ENCODE measurements at places on chromosomes 12 and 14.

DNA sequence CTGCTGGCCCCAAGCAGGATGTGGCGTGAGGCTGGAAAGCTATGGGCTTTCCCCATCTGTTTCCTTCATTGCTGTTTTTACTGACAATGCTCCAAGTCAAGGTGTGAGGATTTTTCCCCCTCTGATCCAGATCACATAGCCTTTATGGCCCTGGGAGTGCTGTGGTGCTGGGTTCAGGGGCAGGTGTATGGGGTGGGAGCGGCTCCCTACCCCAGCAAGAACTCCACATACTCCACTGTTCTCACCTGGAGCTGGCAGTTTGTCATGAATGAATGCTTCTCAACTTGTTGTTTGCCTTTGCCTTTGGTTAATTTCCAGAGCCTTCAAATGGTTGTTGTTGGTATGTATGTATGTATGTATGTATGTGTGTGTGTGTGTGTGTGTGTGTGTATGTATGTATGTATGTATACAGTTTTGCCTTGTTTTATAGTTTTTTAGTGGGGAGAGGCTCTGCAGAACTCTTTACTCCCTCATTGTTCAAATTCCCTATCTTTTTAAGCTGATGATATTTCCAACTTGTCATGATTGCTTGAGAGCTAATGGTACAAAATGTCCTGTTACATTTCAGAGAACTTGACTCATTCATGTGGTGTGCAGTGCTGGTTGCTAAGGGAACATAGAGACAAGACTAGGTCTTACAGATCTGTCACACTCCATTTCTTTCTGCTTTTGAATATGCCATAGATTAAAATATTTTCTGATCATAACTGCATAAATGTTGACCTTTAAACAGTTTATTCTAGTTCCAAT lies 36.6 kb upstream of the ASPG start:
- no peak for DNase-seq

DNA sequence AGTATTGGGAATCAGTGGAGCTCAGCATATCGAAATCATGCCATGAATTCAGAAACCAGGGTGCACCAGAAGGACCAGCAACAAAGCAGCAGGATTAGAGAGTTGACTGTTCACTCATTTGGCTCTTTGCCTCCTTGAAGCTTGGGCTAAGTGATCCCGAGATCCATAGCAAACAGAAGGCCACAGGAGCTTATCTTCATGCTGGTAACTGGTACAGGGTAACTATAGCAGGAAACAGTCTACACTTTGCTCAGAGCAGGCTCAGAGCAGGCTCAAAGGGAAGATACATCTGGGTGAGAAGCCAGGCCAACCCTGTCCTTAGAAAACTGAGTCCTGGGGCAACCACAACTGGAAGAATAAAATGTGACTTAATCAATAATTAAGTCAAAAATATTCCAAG lies 111.1 kb downstream of the GRIN2B start:
- DNase-seq: no peak

DNA sequence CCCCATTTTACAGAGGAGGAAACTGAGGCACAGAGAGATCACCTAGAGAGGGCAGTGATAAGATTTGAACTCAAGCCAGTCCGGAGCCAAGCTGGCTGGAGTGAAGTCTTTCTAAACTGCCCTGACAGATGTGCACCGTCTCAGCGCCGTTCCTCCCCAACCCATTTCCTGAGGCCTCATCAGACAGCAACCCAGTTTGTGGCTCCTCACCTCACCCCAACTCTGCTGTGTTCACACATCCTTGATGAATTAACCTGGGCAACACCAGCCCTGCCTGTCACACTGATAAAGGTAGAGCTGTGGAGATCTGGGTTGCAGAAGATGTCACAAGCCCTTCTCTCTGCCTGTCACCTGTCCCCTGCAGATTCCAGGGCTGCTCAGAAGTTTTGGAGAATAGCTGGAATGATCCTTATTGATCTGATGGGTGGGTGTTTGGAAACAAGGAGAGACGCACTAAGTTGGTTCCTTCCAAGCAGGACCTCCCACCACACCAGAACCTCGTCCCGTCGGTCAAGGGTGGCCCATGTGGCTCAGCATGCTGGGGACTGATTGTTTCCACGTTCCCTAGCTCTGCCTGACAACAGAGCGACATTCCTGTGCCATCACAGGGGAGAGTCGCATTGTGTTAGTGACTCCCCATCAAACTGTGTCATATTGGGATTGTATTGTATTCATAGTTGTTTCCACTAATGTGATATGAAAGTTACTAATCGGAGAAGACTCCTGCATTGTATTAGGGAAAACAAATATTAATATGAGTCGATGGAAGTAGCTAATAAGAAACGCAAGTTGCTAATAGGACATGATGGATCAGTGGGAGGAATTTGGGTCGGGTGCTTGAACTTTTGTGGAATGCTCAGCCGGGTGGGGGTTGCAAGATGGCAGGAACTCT lies 200.6 kb downstream of the PHETA1 start:
- no peak for DNase-seq

DNA sequence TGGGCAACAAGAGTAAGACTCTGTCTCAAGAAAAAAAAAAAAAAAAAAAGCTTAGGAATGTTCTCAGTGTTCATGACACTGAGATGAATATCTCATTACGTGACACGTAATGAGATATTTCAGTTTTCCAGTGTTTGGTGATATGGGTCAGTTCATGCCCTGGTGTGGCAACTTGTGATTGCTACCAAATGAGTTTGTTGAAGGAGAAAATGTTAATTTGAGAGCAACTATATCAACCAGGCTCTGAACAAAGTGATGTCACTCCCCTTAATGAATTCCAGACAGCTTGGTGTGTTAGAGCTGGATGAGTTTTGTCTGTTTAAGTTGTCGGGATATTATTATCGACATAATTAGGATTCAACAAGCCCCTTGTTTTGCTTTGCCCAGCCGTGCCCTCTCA lies 211.7 kb downstream of the DPF3 start:
- no peak for DNase-seq

GRCh38 chr12:46150735-46151134 lies 118.1 kb downstream of the SLC38A1 start:
- DNase-seq: no peak

- no peak for DNase-seq
These were observed 87.0 kb downstream of the GLT1D1 start for GRCh38 chr12:128940090-128940888.

DNA sequence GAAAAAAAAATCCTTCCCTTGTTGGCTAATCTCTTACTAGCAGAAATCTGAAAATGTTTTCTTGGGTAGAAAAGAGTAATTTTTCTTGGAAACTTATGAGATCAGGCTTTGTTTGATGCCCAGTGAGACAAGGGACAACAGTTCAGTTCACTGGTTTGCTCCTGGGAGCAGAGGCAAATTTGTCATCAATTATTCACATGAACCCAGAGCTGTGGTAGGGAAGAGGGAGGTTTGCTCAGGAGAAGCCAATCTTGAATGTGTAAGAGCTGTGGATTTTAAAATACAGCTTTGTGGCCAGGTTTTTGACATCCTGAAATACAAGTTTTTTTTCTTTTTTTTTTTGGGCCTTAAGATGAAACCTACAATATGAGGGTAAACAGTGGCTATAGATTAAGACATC lies 426.6 kb downstream of the ATP23 start:
- no peak for DNase-seq

GRCh38 chr12:23536293-23536692 lies 413.2 kb downstream of the SOX5 start:
- DNase-seq: no peak

- DNase-seq: no peak
These were observed 2.9 kb downstream of the TMEM63C start for GRCh38 chr14:77184396-77185092.

DNA sequence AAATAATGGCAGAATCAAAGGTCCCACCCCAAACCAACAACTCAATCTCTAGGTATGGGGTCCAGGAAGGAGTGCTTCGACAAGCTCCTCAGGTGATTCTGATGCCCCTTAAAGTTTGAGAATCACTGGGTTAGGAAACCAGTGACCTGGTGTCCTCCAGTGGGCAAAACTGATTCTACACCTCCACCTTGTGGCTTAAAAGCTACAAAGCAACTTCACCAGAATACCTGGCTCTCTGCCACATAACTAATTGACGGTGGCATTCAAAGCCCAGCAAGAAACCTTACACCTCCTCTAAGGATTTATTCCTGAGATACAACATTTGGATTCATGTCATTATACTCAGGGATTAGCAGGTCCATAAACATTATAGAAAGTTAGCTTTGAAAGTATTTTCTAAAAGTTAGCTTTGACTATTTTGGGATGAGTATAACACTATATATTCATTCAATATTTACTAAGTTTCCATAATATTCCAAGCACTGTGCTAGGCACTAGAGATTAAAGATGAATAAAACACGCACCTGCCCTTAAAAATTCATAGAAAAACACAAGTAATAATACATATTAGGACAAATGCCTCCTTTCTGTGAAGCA lies 45.4 kb downstream of the DCAF5 start:
- no peak for DNase-seq

DNA sequence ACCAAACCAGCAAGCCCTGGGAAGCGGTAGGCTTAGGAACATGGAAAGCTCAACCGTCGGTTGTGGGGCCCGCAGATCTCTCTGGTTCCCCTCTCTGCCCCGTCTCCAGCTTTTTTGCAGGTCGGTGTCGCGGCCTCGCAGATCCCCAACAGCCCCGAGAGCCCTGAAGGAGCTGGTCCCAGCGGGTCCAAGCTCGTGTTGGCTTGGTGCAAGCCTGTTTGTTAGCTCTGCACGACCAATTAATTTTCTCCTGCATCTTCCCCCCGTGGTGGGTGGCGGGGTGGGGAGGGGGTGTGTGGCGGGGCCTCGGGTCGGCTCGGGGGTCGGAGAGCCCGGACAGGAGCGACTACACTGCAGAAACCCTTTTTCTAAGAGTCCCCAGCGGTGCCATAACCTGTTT lies 449 bp upstream of the SLC24A4 start:
- no peak for DNase-seq

DNA sequence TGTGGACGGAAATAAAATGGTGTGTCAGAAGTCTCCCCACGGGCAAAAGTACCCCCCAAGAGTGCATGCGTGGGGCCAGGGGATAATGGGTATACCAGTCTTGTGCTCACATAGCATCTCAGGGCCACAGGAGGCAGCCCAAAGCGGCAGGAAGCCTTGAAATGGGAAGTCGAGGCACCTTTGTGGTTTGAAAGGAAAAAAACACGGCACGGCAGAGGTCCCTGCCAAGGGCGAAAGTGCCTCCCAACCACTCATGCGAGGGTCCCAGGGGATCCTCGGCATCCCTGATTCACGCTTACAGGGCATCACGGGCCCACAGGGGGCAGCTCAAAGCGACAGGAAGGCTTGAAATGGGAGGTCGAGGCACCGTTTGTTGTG lies 583.2 kb downstream of the ALG10 start:
- DNase-seq: no peak

DNA sequence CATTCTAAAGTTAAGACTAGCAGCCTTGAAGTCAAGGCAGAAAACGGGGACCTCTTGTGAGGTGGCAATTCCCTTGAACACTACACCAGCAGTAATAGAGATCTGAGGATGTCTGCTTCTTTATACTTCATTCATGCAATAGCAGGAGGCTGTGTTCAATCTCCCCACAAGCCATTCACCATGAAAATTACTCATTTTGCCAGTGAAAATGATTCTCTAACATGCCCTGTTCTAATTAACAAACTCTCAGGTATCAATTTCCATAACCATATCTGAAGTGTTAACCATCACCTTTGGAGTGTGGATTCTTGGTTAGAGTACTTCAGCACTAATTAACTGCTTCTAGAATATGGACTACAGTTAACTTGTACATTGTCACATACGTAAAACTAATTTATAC lies 3.4 kb upstream of the GLIPR1 start:
- DNase-seq: no peak

DNA sequence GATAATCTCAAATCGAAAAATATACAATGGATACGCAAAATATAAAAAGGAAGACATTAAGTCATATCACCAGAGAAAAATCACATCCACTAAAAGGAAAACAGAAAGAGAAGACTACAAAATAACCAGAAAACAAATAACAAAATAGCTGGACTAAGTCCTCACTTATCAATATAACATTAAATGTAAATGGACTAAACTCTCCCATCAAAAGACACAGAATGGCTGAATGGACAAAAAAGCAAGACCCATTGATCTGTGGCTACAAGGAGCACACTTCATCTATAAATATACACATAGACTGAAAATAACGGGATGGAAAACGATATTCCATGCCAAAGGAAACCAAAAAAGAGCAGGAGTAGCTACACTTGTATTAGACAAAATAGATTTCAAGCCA lies 161.0 kb upstream of the PRKD1 start:
- no peak for DNase-seq

DNA sequence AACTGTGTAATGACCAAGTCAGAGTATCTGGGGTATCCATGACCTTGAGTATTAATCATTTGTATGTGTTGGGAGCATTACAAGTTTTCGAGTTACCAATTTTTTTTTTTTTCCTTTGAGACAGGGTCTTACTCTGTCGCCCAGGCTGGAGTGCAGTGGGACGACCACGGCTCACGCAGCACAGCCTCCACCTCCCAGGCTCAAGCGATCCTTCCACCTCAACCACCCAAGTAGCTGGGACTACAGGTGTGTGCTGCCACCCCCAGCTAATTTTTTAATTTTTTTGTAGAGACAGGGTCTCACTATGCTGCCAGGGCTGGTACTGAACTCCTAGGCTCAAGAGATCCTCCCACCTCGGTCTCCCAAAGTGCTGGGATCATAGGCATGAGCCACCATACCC lies 19.7 kb downstream of the SSH1 start:
- no peak for DNase-seq

- no peak for DNase-seq
These were observed 20.6 kb upstream of the BDKRB1 start for GRCh38 chr14:96235426-96235825.

GRCh38 chr14:64983439-64984310 lies 3.0 kb upstream of the FNTB start:
- no peak for DNase-seq

DNA sequence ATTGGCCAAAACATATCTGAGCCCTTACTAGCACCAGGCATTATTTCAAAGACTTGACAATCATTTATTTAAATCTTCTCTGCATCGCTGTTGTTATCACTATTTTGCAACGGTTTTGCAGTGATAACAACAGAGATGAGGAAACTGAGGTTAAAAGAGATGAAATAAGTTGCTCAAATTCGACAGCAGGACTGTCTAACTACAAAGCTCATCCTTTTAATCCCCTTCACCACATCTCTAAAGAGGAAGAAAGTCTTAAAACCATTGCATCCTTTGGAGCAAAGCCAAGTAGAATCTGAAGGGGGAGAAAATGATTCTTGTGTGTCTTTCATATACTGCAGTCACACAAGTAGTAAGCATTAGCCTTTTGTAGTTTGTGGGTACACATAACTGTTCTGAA lies 14.8 kb upstream of the ETNK1 start:
- DNase-seq: no peak

DNA sequence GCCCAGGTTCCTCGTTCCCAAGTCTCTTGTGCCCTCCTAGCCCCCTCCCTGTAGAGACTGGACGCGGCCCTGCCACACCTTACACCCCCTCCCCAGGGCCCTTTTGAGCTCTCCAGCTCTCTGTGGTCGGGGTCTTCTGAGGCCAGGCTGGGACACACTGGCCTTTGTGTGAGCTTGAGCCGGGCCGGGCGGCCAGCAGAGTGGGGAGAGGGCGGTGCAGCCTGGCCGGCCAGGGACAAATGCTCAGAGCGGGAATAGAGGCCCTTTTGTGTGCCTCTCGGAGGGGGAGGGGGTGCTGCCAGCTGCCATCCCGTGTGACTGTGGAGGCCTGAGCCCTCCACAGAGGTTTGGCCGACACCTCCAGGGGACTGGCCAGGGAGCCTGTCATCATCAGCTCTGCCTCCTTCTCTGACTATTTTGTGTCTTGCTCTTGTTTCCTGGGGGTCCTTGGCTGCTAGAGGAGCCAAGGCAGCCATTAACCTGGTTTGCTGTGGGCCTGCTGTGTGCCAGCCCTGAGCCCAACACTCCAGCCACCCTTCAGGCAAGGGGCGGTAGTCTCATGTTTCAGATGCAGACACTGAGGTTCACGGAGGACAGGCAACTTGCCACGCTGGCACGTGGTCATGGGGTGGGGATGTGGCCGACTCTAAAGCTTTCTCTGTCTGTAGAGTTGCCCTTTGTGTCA lies 13.6 kb downstream of the FAM222A start:
- peak; percentile 92 for DNase-seq
